Testis (tissue), 5 donors: ENCODE measurements at places on chromosomes 13 and 19. TPM values are rescaled to one million over a fixed set of nuclear protein-coding genes. Genes with fewer than 3 reads are reported as not detected.

GRCh38 chr19:5103061-5103701 lies 134.3 kb downstream of the KDM4B start:
- no peaks in the 10 kb centered on the region for H3K36me3 ChIP-seq
- H3K4me3 ChIP-seq, result no peak overlapping the region
- no peaks in the 10 kb centered on the region for H3K27me3 ChIP-seq
- H3K4me1 ChIP-seq, result peaks cover 11% of the 10 kb centered on the region
- peak; percentile 47 for DNase-seq
- H3K27ac ChIP-seq, result no peak overlapping the region

GRCh38 chr19:41479757-41480191 lies 36.8 kb downstream of the ERICH4 start:
- no peaks in the 10 kb centered on the region for H3K4me1 ChIP-seq
- no peak overlapping the region for H3K4me3 ChIP-seq
- no peaks in the 10 kb centered on the region for H3K27me3 ChIP-seq
- peak; percentile 62 for DNase-seq
- H3K27ac ChIP-seq, result peak overlapping the region; percentile 58

- no peak for DNase-seq
- H3K4me1 ChIP-seq, result no peaks in the 10 kb centered on the region
- H3K27me3 ChIP-seq, result no peaks in the 10 kb centered on the region
- no peaks in the 10 kb centered on the region for H3K36me3 ChIP-seq
Measured at GRCh38 chr13:112643759-112644459, 45.9 kb upstream of the ATP11A start.

TGFBR3L gene
- 2.2 TPM for total RNA-seq
